ENCODE measurements at places on chromosomes 1 and 21.

- no peak for DNase-seq
Observed at GRCh38 chr1:192808163-192808517, 699 bp upstream of the RGS2 start.

GRCh38 chr21:31443736-31444521, 99.9 kb upstream of the TIAM1 start:
- DNase-seq: no peak

DNA sequence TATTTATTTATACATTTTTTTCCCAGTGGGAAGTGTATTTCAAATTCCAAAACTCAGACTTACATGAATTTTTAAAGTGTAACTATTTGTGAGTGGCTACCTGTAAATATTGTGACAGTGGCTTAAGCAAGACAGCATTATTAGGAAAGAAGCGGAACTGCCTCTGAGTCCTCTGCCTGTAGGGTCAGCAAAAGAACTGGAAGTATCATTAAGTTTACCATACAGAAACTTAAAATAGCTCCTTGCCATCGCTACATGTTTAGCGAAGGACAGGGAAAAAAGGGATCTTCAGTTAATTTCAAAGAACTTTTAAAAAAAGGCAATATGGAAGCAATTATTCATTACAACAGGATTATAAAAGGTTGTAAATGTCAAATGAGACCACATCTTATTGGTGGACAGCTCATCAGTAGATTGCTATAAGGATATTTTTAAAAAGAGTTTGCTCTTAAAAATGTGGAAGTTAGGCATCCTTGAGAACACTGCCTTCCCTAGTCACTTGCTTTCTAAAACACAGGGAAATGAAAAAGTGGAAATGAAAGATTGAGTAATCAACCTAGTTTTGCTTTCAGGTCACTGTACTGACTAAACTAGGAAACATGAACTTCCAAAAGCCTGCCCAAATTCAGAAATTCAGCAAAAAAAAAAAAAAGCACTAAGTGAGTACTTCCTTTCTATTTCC, 39.2 kb downstream of the NSL1 start:
- DNase-seq: no peak

DNA sequence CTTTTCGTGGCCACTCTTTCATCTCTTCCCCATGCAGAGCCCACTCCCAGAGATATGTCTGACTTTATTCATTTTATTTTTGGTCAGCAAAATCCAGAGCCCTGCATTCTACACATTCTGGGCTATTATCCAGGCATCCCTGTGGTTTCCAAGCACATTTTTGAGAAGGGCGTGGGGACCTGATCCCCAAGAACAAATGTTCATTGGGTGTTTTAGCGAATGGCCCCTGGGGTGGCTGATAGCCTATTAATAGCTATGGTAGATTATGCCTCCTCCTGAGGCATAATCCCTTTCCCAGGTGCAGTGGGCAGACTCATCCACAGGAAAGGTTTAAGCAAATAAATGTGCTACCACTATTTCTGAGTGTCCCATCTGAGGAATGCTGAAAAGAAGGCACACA, 511.8 kb upstream of the USP24 start:
- no peak for DNase-seq

DNA sequence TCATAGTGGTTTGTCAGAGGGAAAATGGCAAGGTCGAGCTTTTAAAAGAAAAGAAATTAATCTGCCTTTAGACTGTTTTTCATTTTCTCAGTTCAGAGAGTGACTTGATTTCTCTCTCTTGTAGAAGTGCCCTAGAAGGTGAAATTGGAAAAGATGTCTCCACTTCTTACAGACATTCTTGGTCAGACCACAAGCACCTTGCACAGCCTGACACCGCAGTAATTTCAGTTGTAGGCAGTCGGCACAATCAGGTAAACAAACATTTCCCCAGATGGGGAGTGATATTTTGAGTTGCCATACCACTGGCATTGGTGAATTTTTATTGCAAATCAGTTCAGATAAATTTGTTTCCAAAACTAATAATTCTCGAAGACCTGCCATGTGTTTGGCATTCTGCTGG, 86.8 kb downstream of the PHTF1 start:
- DNase-seq: no peak

DNA sequence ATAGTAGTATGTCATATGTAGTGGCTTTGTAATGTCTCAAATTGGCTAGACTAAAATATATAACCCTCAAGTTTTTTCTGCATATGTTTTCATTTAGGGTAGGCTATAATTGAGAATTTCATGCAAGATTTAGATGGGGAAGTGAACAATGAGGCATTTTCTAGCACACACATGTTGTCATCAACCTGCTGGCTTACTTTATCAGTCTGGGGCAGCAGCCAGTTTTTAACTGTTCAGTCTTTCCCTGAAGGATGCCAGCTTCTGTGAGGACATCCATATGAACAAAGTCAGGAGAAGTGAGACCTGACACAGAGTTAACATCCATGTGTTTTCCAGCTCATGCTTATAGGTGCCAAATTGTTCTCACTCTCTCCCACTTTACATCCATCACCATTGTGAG, 74.7 kb upstream of the OLFM3 start:
- DNase-seq: no peak

- DNase-seq: peak; percentile 96
Observed at GRCh38 chr1:42958488-42959319, at the start of gene SLC2A1. SLC2A1 (minus strand) TSS chr1:42958868; CDS start chr1:42958651, 217 bp downstream.

Measured in activated CD8-positive, alpha-beta memory T cell treated with anti-CD3 and anti-CD28 coated beads for 24 hours (primary cell).